CD4-positive, alpha-beta T cell treated with Interleukin-12 subunit alpha and Interleukin-12 subunit beta, for 1 hour (primary cell): ENCODE measurements at places on chromosomes 11 and 22.

- no peak for DNase-seq
Measured at GRCh38 chr11:44780940-44781631, 54.3 kb downstream of the TSPAN18 start.

DNA sequence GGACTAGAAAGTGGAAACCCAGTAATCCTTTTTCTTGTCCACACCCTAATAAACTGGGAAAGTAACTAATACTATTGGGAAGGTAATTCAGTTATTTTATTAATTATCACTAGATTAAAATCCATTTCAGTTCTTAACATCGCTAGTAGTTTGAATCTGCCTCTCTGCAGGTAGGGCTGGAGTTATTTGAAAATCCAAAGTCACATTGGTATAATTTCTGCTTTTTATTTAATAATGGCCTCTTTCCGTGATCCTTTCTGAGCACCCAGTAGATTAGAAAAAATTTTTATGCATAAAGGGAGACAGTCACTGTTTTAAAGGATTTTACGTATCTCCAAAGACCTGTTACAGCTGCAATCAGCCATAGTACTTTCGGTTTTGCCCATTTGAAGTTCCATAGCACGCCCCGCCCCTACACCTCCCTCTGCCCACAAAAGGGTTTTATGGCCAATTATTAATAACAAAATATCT, 605 bp upstream of the COPB1 start:
- DNase-seq: peak; percentile 72

DNA sequence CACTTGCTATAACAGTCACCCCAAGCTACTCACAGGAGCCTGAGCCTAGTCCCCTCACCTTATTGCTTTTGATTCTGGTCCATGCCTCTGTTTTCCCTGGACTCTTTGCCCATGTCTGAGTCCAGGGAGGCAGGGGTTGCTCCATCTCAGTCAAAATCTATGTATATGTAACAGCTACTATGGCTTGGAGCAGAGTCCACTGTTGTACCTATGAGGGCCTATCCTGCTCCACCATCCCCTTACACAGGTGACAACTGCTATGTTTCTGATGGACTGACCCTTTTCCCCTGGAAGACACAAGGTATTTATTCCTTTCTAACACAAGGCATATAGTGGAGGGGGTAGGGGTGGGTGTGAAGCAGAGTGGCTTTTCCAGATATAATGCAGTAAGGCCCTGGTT, 119.6 kb downstream of the VPREB1 start:
- DNase-seq: no peak

DNA sequence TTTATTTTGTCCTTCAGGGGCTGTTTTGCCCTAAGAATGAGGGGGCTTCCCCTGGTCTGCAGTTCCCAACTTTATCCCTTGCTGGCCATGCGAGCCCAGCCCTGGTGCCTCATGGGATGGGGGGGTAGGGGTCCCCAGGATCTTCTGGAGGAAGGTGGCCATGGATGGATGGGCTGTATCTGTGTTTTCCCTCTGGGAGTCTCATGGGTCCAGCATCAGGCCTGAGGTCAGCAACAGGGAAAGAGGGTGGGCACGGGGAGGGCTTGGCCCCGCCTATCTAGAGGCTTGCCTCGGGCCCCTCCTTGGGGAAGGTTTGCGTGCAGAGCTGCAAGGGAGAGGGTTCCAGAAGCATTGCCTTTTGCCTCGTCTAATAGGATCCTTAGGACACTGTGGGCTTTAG, 10.8 kb upstream of the ADORA2A start:
- DNase-seq: no peak
